ENCODE measurements at places on chromosomes 13 and 19.

DNA sequence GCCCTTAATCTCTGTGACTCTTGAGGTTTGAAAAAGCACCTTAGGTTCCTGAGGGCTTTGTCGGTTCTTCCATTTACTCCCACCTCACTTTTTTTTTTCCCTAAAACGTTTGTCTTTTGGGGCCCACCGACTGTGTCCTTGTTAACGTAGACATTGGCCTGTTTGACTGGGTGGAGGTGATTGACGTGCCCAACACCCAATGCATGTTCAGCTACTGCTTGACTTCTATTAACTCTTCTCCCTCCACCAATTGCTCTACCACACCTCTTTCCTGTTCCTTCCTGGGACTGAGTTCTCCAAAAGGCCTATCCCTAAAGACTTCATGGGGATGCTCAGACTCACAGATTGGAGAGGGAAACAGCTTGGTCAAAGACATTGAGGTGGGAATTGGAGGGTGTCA is 17.3 kb downstream of the CKM start:
- DNase-seq: no peak

DNA sequence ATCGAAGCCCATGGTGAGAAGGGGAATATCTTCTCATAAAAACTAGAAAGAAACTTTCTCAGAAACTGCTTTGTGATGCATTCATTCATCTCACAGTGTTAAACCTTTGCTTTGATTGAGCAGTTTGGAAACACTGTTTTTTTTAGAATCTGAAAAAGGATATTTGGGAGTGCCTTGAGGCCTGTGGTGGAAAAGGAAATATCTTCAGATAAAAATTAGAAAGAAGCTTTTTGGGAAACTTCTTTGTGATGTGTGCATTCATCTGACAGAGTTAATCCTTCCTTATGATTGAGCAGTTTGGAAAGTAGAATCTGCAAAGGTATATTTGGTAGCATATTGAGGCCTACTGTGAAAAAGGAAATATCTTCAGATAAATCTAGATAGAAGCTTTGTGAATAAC is 1594.9 kb downstream of the UQCRFS1 start:
- no peak for DNase-seq

GRCh38 chr13:78410847-78411246 is 192.5 kb downstream of the POU4F1 start:
- no peak for DNase-seq

GRCh38 chr13:51873837-51874236 is 12.1 kb downstream of the CCDC70 start:
- no peak for DNase-seq

- DNase-seq: no peak
Observed at GRCh38 chr19:45477186-45477585, 9.4 kb downstream of the FOSB start.

GRCh38 chr13:28268800-28269223 is 130.5 kb downstream of the PAN3 start:
- DNase-seq: no peak

GRCh38 chr19:39199025-39199424 is 2.3 kb downstream of the NCCRP1 start:
- peak; percentile 85 for DNase-seq

DNA sequence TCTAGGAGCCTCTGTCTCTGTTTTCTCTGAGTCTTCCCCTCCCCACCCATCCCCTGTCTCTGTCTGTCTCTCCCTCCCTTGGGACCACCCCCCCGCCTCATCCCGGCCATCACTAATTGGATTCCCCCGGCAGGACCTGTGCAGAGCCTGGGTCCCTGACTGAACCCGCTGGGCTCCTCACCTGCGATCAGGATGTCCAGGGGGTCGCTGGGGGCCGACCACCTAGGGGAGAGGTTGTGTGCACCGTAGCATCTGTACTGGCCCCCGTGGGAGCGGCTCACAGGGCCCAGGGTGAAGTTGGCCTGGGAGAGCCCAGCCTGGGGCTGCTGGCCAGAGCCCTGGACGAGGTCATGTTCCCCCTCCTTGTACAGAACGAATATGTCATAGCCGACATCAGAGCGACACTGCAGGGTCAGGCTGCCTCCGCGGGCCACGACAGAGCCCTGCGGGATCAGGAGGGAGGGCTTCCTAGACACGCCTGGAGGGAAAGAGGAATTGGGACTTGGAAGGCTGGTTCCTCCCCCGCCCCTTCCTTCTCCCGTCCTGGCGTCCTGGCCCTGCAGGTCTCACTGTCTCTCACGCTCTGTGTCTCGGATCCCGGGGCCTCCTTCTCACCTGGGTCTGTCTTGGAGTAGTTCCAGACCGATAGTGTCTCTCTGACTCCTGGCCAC is 1.8 kb downstream of the LILRB5 start:
- DNase-seq: no peak

DNA sequence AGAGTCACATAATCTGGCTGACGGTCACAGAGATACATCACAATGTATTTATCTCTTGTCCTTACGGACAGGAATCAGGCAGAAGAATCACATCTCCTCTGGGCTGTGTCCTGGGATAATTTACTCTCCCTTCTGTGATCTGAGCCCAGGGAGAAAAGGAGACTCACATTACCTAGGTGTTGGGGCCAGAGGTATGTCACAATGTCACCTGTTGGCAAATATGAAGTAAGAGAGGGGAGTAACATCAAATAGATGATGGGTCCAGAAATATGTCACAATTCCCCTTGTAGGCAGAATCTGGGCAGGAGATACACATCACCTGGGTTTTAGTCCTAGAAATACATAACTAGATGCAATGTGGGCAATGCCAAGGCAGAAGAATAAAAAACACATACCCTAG is 67.2 kb downstream of the ZNF726 start:
- no peak for DNase-seq

GRCh38 chr13:33326246-33326645 is 40.7 kb upstream of the STARD13 start:
- no peak for DNase-seq

- DNase-seq: no peak
Observed at GRCh38 chr13:112964971-112965492, 4.0 kb upstream of the MCF2L start.

GRCh38 chr19:31553846-31554215 is 204.6 kb upstream of the TSHZ3 start:
- DNase-seq: no peak

- DNase-seq: peak; percentile 97
Observed at GRCh38 chr19:49363268-49364082, at the start of gene DKKL1. Gene DKKL1 (plus strand): TSS chr19:49363877. CDS start chr19:49363999, 122 bp downstream.

DNA sequence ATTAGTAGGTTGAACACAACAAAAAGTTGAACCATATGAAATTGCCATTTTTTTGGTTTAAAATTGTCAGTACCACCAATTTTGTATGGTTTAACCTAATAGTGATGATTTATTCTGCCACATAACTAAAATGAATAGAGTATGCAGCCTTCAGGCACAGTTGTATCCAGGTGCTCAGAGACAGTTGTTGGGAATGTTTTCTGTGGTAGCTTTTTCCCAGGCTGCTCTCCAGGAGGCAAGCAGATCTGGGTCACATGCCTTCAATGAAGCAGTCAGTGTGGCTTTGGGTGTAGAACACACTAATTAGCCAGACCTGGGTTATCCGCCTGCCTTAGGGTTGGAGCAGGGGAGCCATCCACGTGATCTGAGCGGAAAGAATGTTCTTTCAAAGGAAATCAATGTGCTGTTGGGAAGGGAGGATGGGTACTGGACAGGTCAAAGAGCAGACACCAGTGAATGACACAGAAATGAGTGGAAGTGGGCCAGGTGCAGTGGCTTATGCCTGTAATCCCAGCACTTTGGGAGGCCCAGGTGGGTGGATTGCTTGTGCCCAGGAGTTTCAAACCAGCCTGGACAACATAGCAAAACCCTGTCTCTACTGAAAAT is 28.6 kb downstream of the MARK4 start:
- DNase-seq: no peak

DNA sequence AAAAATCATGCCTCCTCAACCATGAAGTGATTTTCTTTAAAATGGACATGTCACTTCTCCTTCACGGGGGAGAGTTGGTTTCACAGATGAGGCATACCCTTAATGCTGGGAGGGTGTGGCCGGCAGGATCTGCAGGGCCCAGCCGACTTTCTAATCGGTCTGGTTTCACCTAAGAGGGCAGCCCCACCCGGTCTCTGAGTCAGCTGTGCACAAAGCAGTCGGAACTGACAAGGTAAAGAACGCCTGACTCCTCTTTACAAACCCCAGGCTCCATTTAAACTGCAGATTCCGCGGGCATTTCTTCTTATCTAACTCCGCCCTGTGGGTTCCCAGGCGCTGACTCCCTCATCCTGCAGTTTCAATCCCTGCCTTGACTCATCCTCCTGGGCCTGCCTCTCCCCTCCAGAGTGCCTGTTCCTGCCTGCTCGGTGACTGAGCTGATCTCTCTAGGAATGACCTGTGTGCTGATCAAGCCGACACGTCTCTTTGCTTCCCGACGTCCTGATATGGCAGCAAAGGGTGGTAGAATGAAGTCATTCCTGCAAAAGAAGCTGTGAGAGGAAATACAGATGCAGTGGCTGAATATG is 63.4 kb downstream of the EFNB2 start:
- no peak for DNase-seq

GRCh38 chr13:26412263-26412662 is 145.2 kb upstream of the WASF3 start:
- DNase-seq: no peak

DNA sequence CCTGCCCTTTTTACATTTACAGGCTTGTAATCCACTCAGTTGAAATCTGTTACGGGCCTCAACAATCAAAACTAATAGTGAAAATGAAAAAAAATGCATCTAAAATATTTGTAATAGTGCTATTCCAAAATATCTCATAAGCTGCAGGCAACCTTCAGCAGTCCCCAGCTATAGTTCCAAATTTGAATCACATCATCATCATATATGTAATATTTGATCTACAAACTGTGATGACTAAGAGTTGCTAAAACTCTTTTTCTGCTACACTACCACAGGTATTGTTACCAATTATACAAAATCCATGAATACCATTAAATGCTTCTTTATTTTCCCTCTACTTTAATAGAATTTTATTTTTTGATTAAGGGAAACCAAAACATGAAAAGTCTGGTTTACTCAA is 121.4 kb upstream of the RFC3 start:
- DNase-seq: no peak

GRCh38 chr19:1279782-1280341 is 4.5 kb downstream of the FAM174C start:
- DNase-seq: peak; percentile 84

GRCh38 chr19:7482584-7483439 is 6.0 kb downstream of the PEX11G start:
- no peak for DNase-seq

GRCh38 chr19:31139871-31140505 is 209.2 kb downstream of the TSHZ3 start:
- DNase-seq: no peak

- peak; percentile 12 for DNase-seq
Observed at GRCh38 chr13:60398379-60398891, 1.4 kb downstream of the TDRD3 start.

- DNase-seq: no peak
Observed at GRCh38 chr19:16252459-16253205, 54.9 kb downstream of the AP1M1 start.

- DNase-seq: no peak
Observed at GRCh38 chr19:39077323-39077722, 6.8 kb upstream of the ACP7 start.

GRCh38 chr13:94328381-94329041 is 151.0 kb downstream of the DCT start:
- DNase-seq: no peak

DNA sequence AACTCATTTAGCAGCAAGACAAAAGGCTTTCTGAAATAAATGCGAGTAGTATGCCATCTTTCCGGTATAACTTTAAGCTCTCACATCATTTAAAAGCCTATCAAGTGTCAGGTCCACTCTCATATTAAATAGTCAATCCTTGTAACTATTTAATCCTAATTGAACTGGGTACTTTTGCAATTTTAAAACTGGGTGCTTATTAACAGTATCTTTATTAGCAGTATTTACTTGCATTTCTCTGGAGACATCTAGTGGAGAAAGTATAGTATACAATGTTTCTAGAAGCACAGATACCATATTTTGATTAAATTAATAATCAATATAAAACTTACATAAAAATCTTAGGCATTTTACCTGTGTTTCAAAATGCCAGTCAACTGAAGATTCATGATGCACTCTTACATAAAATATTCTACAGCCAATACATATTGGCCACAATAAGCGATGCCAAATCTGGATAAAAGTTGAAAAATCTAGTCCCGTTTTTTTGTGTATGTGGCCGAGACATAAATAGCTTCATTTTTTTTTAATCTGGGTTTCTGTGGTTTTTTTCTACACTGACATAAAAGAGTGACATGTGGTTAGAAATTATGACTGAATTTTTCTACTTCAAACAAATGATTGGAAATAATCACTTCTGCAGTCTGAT is 4.3 kb upstream of the POSTN start:
- no peak for DNase-seq

DNA sequence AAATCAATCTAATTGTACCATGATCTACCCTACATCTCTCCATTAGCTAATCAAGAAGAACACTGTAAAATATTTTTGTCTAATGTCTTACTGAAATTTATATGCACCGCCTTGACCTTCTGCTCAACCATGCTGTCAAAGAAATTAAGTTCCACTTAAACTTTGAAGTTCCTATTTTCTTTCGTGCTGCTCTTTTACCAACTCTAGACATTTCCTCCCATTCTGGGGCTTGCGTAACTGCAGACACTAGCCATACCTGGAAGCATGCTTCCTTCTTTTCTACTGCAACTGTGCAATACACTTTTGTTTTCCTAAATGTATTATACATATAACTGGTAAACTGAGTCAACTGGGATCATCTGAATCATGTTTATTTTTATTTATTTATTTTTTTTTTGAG is 8.5 kb upstream of the UBE2L5 start:
- no peak for DNase-seq

- no peak for DNase-seq
Observed at GRCh38 chr19:12946092-12946721, 545 bp downstream of the RAD23A start.

DNA sequence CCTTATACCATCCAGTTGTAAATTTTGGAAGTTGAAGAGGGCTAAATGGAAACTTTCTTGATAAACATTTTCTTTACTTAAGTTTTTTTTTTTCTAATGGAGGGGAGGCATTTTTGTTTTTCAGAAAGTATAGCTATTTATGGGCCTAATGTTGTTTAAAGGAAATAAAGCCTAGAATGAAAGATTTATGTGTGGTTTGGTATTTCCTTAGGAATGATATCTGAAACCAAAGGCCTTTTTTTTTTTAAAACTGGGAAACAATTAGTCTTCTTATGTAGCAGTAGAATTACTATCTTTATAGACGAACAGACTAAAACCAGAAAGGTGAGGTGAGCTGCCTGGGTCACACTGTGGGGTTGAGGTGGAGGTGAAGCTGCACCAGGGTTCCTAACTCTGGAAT is 80.1 kb downstream of the ESD start:
- peak; percentile 50 for DNase-seq

- DNase-seq: no peak
Observed at GRCh38 chr19:14407605-14408484, 11.3 kb downstream of the DDX39A start.

DNA sequence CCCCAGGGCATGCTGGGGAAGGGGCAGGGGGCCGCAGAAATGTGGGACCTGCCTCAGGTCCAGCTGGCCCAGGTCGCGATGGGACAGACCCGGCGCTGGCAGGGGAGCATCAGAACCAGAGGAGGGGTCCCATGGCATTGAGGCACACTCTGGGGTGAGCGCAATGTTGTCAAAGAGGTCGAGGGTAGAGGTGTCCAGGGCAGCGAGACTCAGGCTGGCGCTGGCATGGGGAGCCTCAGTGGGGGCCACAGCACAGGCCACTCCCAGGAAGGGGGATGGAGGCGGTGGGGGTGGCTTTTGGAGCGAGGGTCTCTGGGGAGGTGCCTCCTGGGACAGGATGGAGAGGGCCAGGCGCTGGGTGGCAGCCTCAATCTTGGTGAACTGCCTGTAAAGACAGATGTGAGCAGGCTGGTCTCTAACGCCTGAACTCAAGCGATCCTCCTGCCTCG is 944 bp downstream of the C19orf85 start:
- DNase-seq: no peak

GRCh38 chr13:107266657-107267056 is 698.7 kb upstream of the ARGLU1 start:
- DNase-seq: no peak
